Fibroblast of upper back skin (primary cell): ENCODE measurements at places on chromosomes 6 and 20.

- peak; percentile 32 for DNase-seq
Observed at GRCh38 chr6:140854318-140854717, 1278.4 kb upstream of the GJE1 start.

- DNase-seq = peak; percentile 69
Observed at GRCh38 chr6:81450180-81450579, 302.3 kb downstream of the TENT5A start.

- no peak for DNase-seq
Observed at GRCh38 chr6:43982084-43982625, 145.1 kb downstream of the MRPL14 start.

- DNase-seq = no peak
Observed at GRCh38 chr6:39041072-39041471, 7.5 kb upstream of the GLP1R start.

DNA sequence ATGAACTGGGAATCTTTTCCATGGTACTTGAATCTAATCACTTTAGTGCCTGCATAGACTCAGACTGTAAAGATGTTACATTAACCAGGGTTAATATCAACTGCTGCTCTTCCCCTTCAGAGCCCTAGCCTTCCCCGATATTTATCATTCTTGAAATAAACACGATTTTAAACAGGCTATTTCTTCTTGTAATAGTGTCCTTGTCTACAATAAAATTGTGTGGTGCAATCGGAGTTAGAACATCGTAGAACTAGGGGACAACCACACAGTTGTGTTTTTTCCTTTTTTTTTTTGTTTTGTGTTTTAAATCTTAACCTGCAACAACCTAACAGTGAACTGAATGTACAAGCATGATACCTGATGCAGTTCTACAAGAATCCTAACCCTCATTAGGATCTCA lies 4.5 kb downstream of the GJA1 start:
- DNase-seq = no peak

GRCh38 chr6:132961122-132961521 lies 146.8 kb downstream of the RPS12 start:
- DNase-seq = peak; percentile 80

DNA sequence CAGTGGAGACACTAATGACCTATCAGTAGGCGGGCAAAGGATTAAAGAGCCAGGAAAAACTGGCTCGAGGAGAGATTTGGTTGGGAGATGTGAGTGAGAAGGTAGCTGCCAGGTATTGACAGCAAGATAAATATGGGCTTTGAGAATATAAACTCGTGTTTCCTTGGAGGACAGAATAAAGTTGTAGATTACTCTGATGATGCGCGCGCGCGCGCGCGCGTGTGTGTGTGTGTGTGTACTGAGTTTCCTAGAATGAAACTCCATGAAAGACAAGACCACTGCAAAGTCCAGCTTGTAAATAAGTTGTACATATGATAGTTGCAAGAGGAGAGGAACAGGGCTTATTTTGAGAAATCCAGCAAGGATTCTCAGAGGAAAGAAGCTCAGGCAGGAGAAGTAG lies 13.3 kb upstream of the TREM2 start:
- no peak for DNase-seq

GRCh38 chr6:25446830-25447569 lies 167.8 kb downstream of the CARMIL1 start:
- DNase-seq = no peak

DNA sequence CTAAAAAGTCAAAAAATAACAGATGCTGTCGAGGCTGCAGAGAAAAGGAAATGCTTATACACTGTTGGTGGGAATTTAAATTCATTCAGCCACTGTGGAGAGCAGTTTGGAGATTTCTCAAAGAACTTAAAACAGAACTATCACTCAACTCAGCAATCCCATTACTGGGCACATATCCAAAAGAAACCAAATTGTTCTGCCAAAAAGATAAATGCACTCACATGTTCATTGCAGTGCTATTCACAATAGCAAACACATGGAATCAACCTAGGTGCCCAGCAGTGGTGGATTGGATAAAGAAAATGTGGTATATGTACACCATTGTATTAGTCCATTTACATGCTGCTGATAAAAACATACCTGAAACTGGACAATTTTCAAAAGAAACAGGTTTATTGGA lies 116.0 kb upstream of the VGLL2 start:
- no peak for DNase-seq

- no peak for DNase-seq
Observed at GRCh38 chr20:56720620-56721213, 91.6 kb downstream of the TFAP2C start.

- no peak for DNase-seq
Observed at GRCh38 chr6:130359736-130360135, 6.1 kb upstream of the TMEM200A start.

DNA sequence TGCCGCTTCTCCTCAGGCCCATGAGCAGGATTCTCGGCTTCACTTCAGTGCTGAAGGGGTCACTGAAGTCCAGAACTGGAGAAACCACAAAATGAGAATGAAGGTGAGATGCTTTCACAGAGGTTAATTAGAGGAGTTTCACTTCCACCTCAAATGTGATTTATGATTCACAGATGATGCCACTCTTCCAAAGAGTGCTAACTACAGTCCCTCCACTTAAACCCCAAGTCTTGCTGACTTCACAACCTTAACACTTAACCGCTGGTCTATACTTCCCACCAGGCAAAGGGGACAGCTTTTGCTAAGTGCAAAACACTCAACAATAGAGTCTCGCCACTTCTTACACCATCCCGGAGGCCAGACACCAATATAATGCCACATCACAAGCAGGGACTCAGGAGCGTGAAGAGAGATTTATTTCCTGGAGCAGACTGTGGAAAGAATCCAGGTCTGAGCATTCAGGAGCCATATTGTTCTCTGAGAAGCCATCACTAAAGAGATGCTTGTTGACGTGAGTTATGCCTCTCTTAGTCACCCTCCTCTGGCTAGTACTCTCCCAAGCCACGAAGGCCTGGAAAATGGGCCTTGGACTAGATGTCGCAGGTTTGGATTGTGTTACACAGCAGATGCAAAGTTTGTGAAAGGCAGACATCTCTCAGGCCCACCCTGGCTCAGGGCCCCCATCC lies 24.4 kb downstream of the RRAGD start:
- peak; percentile 27 for DNase-seq

DNA sequence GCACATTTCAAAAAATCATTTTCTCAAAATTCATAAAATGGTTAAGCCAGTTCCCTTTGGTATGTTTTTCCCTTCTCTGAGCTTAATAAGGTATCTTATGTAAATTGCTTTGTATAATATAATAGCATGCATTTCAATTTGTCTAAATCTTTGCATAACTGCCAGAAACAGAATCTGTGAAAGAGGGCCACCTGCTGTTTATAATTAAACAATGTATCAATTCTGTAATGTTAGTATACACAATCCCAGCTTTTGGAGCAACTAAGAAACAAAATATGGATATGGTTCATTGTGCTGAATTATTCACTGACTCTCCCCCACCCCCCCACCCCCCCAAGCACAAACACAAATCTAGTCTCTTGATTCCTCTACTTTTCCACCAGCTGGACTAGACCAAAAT lies 54.8 kb downstream of the GPX5 start:
- no peak for DNase-seq

DNA sequence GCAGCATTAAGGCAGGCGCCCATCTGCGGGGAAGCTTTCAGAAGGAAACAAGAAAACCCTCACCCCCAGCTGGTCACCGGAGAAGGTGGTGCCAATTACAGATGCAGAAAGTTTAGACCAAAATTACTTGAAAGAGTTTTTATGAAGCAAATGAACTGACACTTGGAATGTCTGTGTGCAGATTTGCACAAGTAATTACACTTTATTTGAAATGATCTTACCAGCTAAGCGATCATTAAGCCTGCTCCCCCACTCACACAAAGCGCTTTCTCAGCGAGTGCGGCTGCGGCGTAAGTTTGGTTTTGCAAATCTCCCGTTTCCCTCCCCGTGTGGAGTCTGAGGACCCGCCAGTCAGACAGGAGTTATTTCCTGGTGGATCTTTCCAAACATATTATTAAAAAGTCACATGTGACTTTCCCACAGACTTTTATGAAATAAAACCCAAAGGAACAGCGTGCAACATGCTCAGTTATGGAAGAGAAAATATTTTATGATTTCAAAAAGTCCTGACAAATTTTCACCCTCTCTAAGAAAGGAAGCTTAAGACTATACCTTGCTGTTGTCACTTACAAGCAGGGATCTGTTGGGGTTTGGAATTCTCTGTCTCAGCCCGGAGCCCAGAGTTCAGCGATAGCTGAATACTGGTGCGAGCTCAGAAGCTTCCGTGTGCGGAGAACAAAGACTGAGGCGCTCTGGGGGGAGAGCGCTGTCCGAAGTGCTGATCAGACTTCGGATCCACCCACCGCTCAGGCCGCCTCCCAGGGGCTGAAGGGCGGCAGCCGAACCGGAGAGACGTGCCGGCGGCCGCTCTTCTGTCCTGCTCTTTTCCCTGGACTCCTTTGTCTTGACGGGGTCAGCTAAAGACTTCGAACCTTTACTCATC lies 2.7 kb upstream of the MYT1 start:
- DNase-seq = peak; percentile 39

DNA sequence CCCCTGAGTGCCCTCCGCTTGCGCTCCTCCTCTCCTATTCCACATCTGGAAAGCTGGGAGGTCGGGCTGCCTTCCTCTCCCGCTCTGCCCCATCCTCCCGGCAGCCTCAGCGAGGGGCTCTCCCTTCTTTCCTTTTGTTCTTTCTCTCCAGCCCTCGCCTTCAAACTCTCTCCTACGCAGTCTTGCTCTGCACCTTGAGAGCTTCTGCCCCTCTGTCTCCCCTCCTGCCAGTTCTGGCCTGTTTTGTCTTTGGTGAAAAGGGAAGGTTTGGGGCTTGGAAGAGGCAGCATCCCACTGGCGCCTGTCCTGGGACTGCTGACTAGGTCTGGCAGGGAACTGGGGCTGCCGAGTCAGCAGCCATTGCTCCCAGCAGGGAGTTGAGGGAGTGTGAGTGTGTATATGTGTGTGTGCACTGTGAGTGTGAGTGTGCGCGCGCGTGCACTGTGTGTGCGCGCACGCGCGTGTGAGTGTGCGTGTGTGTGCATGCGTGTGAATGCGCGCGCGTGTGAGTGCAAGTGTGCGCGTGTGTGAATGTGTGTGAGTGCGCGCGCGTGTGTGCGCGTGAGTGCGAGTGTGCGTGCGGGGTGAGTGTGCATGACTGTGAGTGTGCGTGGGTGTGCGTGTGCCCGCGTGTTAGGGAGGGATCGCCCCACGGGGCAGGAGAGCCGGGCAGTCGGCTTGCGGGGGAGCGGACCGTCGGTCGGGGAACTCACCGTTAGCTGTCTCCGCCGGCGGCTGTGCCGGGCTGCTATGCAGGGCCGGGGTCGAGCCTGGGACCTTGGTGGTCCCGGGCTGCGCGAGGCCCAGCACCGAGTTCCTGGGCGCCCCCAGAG lies 523 bp downstream of the CPXM1 start:
- peak; percentile 25 for DNase-seq

- DNase-seq = peak; percentile 45
Observed at GRCh38 chr20:11041396-11041795, 367.6 kb upstream of the JAG1 start.

GRCh38 chr6:21992178-21992967 lies 304.5 kb downstream of the PRL start:
- DNase-seq = peak; percentile 75

DNA sequence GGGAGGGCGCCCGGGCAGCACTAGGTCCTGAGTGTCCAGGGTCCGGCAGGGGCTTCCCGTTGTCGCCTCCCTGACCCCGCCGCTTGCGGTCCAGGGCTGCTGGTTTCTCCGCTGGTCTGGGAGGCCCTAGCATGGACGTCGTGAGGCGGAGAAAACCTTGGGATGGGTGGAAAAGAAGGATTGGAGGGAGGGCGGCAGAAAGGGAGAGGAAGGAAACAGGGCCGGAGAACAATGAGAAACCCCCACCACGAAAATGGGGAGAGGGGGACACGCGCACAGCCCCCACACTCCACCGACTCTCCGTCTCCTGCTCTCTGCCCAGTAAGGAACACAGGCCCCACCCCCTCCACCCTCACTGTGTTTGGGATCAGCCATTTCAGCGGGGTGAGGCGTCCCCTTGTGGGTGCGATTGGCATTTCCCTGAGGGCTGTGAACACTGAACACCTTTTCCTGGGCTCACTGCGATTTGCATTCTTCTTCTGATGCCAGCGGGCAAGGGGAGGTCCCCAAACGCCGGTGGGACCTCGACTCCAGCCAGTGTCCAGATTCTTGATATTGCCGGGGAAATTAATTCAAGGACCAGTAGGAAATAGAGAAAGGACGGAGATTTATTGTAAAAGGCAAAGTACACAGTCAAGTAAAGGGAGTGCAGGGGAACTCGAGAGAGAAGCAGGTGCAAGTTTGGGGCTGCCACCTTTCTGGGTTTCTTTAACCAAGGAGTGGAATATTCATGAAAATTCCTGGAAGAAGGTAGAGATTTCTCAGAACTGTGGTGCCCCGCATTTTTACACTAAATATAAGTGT lies 3.3 kb upstream of the RAET1G start:
- peak; percentile 81 for DNase-seq

DNA sequence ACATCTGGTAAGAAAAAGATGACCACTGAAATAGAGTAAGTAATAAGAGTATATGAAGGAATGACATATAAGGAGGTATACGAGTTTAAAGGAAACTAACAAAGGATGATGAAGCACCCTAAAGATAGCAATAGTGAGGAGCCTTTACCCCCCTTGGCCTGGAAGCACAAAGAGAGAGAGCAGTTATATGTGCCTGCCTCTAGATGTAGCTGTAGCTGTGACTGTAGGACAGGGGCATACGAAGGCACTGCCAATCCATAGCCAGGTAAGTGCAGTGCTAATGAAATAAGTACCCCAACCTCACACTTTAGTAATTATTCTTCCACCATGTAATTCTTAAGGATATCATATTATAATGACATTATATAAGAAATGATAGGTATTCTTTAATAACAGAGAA lies 90.1 kb upstream of the FKBP1C start:
- DNase-seq = no peak

DNA sequence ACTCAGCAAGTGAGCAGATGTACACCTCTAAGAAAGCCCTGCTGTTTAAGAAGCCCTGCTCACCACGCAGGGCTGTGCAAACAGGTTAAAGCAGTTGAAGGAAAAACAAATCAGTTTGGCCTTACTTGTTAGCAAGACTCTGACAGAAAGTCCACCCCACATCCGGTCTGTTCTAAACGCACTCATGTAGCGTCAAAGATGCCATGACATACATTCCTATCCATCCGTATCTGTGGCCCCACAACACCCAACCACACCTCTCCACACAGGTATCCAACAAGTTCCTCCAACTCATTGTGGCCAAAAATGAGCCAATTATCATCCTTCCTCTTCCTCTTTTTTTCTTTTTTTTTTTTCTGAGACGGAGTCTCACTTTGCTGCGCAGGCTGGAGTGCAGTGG lies 22.8 kb upstream of the RAB22A start:
- DNase-seq = no peak

DNA sequence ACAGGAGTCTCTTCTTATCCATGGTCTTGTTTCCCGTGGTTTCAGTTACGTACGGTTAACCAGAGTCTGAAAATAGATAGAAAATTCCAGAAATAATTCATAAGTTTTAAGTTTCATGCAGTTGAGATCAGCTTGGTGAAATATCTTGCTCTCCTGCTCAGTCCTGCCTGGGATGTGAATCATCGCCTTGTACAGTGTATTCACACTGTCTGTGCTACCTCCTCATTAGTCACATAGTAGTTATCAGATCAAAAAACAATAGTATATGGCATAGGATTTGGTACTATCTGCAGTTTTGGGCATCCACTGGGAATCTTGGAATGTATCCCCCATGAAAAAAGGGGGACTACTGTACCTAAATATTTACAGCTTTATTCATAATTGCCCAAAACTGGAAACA lies 22.7 kb upstream of the MOCS1 start:
- DNase-seq = peak; percentile 32

GRCh38 chr20:4299773-4300172 lies 284.4 kb upstream of the RNF24 start:
- peak; percentile 38 for DNase-seq

GRCh38 chr6:56992036-56992435 lies 37.1 kb downstream of the BEND6 start:
- no peak for DNase-seq
